CD4-positive, alpha-beta T cell treated with Interleukin-10 for 1 hour (primary cell): ENCODE measurements at places on chromosomes 4 and X.
A peak's percentile ranks its signal among the peaks of the same experiment; 100 is the strongest.

DNA sequence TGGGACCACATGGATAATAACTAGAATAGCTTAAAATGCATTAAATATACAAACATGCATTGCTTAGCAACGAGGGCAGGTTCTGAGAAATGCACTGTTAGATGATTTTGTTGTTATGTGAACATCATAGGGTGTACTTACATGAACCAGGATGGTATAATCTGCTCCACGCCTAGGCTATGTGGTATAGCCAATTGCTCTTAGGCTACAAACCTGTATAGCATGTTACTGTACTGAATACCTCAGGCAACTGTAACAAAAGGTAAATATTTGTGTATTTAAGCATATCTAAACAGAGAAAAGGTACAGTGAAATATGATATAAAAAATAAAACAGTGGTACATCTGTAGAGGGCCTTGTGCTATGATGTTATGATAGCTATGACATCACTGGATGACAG, 169.2 kb upstream of the IL15 start:
- no peak for DNase-seq

DNA sequence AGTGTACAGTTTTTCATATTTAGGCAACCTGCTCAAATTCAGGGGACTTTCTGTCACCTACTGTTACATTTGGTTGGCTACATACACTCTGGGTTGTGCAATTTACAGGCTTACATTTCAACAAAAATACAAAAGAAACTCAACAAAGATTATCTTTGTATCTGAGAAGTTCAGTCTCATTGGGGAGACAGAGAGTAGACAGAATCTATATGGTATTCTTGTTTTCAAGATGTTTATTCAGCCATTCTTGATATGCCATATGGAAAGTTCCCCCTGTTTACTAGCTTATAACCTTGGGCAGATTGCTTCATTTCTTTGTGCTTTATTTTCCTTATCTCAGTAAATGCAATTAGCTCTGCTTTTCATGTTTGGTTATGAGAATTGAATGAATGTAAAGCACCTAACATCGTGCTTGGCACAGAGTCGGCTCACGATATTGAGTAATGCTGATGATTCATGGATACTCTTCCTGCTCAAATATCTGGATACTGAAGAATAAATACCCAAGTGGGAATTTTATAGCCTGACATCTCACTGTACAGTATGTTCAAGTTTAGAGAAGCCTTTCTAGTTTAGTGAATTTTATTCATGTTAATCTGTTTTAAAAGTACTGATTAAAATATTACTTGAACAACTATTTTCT, 96.5 kb upstream of the PACRGL start:
- no peak for DNase-seq

DNA sequence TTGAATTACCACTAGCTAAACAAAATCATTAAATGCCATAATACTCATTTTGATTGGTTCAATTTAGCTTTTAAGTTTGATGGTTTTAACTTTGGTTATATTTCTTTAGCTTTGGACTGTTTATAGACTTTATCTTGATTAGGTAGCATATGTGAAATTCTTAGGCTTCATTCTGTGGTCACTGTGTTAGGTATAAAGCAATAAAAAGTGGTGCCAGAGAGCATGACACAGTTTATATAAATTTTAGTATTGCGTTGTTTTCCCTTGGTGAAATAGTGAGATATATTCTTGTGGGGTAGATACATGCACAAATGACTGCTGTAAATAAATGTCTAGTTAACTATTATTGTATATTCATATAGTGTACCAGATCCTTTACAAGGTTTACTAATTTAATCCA, 474.2 kb upstream of the GRID2 start:
- DNase-seq: no peak

DNA sequence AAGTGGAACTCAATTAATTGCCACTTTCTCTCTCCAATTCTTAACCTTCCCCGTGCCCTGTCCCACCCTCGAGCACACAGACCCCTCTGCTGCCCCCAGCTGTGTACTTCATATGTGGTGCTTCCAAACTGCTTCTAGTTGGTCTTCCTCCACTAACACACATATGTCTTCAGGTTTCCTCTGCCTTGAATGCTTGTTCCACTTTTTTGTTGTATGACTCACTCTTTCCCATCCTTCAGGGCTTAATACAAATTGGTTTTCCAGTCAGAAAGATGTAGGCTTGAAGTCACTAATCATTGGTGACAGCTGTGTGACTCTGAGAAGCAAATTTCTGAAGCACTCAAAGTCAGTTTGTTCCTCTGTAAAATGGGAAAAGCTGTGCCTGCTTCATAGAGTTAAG, 30.6 kb downstream of the TRIM2 start:
- DNase-seq: no peak

- no peak for DNase-seq
These were observed 262.1 kb downstream of the NKX6-1 start for GRCh38 chr4:84237008-84237407.

DNA sequence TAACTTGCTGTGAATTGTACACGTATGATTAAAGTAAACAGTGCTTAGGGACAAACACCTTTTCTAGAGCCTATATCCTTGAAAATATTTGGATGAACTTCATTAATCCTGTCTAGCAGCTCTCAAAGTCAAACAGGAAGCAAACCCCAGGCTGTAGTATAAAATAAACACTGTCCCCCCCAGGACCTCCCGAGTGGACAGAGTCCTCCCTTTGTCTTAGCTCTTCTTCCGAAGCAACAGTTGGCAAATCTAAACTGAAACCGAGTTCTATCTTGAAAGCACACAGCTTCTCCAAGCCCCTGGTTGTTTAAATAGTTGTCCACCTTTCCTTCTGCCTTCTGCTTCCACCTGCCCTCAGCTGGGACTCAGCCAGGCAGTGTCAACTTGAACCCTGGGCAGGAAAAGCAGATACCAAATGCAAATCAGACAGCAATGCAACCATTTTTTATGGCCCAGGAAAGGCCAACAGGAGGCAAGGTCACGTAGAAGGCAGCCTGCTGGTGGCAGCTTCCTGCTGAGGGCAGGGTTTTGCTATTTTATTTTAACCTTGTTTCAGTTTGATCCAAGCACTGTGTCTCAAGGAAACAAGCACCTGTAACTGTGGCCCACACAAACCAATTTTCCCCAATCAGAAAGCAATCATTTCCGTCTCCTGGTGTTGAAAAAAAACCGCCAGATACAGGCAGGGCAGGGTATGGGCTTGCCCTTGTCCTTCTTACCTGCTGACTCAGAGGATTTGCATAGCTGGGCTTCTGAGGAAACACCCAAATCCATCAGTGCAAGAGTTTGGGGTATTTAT, 110.3 kb upstream of the KIT start:
- no peak for DNase-seq

GRCh38 chr4:30838331-30838730, 118.2 kb downstream of the PCDH7 start:
- no peak for DNase-seq

DNA sequence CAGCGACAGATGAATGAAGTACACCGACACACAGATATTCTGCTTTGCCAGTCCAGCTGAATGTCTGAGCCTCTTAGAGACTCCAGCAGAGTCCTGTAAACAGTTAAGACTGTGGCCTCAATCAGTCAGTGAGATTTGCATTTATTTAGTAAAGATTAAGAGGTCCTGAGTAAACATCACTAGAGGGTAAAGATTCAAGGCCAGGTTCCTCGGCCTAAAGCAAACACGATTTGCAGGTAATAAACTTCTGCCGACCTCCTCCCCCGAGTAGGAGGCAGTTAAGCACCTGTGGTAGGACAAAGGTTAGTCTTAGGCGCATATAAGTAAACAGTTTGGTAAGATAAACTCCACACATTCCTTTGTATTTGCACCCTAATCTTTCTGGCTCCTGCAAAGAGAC, 99.6 kb downstream of the CFAP47 start:
- DNase-seq: no peak

DNA sequence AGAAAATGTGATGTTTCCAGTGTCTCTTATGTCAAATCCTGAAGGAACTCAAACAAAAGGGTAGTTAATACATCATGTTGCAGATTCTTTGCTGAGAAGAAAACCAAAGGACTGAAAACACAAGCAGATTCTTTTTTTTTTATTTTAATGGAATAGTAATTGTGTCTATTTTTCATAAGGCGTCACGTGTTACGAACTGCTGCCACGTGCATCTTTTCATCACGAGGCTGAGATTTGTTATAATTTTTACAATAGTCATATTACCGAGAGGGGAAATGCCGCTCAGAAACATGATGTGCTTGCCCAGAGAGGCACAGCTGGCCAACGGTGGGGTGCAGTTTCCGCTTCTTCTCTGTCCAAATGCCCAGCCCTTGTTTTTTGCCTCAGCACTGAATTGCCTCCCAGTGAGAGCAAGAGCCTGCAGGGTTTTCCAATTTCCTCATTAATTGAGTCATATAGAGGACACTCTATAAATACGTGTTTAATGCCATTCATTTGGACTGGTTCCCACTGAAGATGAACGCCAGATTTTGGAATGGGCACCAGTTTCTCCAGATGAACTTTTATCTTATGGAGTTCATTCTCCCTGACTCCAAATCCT, 225.3 kb downstream of the STK32B start:
- no peak for DNase-seq

GRCh38 chrX:14718403-14718802, 154.5 kb downstream of the FANCB start:
- DNase-seq: no peak

DNA sequence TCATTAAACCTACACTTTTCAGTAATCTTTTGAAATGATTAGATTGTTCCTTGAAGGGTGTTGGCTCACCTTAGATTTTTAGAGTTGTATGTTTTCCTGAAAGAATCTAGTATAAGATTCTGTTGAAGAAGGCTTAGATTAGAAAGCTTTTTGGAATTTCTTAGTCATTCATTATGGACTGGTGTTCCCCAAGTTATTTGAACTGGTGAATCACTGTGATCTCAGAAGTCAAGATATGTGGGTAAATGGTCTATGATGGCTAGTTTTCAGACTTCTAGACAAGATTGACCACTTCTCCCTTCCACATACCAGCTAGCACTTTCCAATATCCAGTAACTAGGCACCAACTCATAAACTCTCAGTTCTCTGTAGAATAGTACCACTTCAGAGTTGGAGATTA, 138.1 kb downstream of the KDM6A start:
- no peak for DNase-seq

GRCh38 chr4:127548990-127549925, 83.5 kb upstream of the INTU start:
- DNase-seq: no peak

DNA sequence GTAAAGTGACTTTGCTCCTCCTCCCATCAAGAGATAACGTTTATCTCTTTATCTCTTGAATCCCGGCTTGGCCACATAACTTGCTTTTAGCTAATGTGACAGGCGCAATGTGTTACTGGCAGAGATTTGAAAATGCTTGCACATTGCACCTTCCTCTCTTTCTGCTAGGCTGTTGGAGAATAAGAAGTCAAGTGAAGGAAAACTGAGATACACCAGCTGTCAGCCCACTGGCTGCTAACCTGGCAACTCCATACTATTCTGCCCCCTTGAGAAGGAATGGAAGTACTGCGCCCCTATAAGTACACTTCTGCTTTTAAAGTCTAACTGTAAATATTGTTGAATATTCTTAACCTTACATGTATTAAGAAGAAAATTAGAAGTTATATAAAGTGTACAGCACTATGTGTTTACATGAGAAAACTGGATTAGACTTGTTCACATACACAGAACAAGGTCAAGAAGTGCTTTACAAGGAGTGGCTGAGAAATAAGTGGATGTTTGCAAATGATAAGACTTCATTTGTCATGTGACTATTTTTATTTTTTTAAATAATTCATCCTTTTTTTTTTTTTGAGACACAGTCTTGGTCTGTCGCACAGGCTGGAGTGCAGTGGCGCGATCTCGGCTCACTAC, 424.5 kb upstream of the CTSO start:
- no peak for DNase-seq

GRCh38 chrX:129638917-129639316, 15.8 kb downstream of the APLN start:
- no peak for DNase-seq

GRCh38 chr4:83613023-83613422, 77.1 kb downstream of the GPAT3 start:
- DNase-seq: no peak

DNA sequence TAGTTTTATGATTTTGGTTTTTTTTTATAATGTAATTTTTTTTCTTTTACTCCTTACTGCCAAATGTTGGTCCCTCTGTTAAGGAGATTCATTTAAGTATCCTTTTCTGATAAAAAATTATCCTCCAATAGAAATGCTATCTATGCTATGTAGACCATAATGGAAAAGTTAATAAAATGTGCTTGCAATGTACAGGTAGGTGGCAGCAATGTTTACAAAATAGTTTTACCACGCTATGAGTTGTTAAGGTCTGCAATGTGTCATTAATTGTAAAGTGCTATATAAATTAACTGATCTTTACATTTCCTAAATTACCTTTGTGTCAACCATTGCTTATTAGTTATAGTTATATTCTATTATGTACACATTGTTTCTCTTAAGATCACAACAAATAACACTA, 3.8 kb upstream of the CENPC start:
- peak; percentile 58 for DNase-seq

GRCh38 chr4:63371001-63371400, 1038.2 kb downstream of the TECRL start:
- no peak for DNase-seq

DNA sequence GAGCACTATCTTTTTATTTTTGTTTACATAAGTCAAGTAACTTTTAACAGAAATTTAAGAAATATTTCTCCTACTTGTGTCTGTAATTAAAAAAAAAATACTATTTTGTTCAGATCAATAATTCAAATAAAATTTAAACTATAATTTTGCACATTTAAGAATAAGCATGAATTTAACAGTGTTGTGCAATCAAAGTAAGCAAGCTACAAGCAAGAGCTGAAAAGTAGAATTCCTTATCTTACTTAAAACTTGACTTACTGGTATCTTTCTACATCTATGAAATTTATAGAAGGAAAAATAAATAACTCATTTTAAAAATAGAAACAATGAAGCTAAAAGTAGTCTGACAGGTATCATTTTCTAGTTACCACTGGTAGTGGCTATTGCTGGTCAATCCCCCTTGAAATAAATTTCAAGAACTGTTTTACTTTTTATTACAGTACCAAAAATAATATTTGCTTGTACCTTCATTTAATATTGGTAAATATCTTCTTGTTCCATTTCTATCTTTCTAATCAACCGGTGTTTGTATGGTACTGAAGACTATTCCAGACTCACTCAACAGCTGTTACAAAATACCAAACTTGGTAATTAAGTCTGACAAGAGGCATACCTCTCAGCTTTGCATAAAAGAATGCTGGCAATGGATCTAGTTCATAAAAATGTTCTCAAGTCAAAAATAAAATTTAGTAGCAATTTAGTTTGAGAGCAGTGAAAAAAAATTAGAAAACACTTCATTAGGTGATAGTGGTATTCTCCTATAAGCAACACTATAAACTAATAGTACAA, 62.2 kb downstream of the NOCT start:
- no peak for DNase-seq

DNA sequence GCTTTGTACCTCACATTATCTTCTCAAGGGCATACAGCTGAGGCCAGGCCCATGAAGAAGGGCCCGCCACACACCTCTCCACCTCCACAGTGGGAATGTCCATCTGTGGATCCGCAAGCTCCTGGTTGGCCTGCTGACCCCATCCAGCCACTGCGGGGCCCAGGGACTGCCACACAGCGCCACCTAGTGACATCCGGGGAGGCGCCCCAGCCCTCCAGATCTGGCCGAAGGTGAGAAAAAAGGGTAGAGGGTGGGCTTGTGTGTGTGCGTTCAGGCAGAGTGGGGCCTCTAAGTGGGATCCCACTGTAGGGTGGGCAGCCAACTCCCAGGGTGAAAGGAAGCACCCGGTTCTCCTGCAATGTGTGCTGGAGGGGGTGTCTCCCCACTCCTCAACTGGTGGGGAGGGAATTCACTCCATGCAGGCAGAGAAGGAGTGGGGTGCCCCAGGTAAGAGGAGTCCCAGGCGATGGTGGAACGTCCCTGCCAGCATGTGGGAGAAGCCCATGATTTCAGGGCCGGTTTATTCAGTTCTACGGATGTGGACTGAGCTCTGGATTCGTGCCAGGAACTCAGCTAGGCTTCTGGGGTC, 117.3 kb downstream of the ENPP6 start:
- DNase-seq: no peak
